Thymus (tissue), 14 donors: ENCODE measurements at places on chromosomes 2 and 18.

DNA sequence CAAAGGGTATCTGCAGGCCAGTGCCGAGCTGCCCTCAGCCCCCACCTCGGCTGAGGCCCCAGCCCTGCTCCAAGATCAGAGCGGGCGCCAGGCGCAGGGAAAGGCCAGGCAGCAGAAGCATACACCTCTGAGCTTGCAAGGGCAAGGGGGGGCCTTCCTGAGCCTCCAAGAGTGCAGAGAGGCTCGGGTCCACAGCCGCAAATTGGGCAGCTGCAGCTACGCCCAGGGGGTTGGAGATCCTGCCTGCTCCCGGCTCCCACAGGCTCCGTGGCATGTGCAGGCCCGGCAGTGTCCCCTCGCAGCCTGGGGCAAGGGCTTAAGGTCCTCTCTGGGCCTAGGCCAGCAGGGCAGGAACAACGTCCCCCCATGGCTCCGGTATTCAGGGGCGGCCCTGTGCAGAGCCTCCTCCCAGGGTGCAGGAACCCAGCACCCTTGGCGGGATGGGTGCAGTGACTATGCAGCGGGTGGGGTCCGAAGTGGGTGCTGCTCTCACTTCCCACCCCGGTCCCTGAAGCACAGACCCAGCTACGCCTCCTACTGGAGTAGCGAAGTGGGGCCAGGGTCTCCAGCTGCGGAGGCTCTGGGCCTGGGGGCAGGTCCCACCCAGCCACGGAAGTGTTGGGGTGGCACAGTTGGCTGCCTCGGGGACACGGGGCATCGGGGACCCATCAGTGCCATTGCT lies 120.2 kb upstream of the TMEFF2 start:
- no peak for DNase-seq

DNA sequence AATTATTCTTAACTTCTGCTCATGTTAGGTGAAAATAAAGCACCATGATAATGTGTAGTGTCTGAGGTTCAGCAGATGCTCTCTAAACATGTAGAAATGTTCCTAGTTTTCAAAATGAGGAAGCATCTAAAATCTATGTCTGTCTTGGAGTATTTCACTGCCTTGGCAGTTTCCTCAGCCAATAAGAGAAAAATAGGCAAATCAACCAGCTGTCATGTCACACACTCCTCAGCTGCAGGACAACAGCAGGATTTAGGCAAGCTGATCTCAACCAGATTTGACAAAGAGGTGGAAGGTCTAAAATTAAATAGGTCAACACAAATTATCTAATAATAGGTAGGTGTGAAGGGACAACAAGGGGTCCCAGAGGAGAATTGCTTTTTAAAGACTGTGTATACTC lies 164.1 kb upstream of the BOD1L2 start:
- DNase-seq: no peak

- DNase-seq: no peak
These were observed 28.4 kb upstream of the GTF2A1L start for GRCh38 chr2:48589170-48589767.

DNA sequence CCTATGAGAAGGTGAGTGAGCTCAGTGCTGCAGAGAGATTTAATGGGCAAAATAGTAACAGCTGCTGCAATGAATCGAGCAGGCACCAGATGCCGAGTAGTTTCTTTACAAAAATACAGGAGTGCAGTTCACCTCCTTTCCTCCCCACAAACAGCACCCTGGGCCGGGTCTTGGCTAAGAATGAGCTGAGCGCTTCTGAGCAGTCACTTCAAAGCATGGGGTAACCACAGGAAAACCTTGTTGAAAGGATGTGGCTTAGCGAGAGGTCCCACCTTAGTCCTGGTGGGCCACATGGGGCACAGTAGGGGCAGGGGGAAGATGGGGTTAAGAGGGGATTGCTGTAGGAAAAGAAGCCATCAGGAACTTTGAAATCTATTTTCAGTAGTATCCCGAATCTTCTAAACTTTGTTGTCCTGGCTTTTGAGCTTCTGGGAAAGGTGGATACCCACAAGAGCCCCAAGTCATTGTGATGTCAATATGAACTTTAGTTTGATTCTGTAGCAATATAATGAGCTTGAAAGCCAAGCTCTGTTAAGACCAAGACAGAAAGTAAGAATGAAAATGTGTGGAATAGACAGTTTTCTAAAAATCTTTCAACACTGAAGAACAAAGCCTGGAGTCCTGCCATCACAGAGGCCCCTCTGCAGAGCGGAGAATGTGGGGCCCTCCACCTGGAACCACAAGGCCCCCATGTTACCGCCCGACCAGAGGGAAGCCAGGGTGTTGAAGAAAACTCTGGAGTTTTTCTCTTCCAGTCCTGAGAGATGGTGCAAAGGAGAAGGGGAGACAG lies 101.0 kb upstream of the ZNF236 start:
- DNase-seq: peak; percentile 81

GRCh38 chr2:120912101-120912985 lies 176.7 kb downstream of the GLI2 start:
- no peak for DNase-seq

DNA sequence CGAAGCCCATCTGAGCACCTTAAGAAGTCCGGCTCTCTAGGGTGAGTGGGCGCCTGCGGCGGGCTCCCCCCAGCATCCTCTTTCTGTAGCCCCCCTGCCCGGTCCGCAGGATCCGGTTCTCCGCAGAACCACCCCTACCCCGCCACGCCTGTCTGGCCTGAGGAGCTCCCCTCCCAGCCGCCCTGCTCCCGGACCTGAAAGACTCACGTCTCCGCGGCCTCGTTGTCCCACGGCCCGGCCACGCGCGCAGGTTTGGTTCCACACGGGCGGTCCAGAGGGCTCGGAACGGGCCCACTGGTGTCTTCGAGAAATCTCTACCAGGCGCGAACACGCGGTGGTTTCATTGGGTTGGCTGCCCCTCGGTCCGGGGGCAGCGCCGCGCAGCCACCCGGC lies 237 bp downstream of the SLC39A6 start:
- DNase-seq: no peak

DNA sequence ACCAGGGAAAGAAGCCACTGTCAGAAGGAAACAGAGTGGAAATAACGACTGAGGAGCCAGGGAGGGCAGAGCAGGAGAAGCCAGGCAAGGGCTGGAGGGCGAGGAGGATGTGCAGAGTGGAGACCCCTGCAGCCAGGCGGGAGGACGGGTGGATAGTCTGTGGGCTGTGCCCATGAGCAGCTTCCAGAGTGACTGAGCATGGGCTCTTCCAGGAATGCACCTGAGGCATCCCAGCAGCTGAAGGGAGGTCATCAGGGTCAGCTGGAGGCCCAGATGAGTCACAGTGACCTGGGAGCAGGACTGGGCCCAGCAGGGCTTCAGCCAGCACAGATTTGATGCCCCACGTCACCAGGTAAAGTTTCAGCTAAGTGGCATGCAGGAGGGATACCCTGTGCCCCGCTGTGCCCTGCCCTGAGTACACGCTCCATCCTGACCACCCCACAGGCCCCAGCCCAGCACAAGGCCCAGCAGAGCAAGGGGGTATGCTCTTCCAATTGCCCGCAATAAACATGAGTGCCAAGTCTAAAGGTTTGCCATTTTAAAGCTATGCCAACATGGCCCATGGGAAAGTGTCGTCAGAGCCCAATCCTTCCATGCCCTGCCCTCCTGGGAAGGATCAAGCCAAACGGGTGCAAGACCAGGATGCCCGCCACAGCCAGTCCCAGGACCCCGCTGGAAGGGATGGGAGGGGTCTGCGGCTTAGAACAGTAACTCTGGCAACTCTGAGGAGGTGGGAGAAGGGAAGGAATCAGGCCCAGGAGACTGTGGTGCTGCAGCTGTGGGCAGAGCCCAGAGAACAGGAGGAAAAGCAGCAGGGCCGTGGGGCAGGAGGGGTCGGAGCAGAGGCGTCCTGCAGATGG lies 85.7 kb downstream of the SEPTIN10 start:
- DNase-seq: no peak

- DNase-seq: no peak
These were observed 380.3 kb downstream of the RND3 start for GRCh38 chr2:150107170-150107569.
